ENCODE measurements at places on chromosomes 1 and 21.
A peak's percentile ranks its signal among the peaks of the same experiment; 100 is the strongest.

- no peak for DNase-seq
Observed at GRCh38 chr1:237701534-237701933, 189.2 kb downstream of the ZP4 start.

GRCh38 chr1:203408486-203409481, 57.9 kb upstream of the FMOD start:
- DNase-seq, result no peak

- DNase-seq, result no peak
Observed at GRCh38 chr1:61450872-61451571, 273.9 kb downstream of the TM2D1 start.

DNA sequence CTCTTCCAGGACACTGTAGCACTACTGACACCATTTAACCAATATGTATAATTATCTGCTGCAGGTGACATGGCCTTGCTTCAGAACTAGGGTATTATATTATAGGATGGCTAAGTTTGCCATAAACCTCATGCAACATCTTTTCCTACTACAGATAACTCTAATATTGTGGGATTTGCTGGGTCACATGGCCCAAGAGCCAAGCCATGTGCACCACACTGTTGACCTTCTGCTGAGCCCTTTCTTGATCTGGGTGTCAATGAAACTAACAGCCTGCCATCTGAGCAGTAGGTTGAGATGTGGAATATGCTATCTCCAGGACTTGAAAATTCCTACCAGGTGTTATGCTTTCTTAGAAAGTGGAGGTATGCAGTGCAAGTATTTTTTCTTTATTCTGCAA, 2291.1 kb downstream of the MRPL39 start:
- DNase-seq, result no peak

GRCh38 chr1:109975718-109976117, 8.8 kb upstream of the AHCYL1 start:
- DNase-seq, result peak; percentile 39
